ENCODE measurements at places on chromosomes 7 and 10.

DNA sequence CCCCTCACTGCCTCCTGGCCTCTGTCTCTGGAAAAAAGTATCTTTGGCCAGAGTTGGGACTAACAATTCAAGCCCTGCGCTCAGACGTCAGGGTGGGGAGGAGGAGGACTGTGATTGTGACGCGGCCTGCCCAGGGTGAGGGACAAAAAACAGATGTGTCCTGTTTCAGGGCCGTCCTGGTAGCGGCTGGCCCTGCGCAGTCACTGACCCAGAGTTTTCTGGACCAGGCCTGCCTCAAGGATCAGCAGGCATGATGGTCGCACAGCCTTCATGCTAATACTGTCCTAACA is 110.1 kb downstream of the CYTH3 start:
- no peak for DNase-seq

DNA sequence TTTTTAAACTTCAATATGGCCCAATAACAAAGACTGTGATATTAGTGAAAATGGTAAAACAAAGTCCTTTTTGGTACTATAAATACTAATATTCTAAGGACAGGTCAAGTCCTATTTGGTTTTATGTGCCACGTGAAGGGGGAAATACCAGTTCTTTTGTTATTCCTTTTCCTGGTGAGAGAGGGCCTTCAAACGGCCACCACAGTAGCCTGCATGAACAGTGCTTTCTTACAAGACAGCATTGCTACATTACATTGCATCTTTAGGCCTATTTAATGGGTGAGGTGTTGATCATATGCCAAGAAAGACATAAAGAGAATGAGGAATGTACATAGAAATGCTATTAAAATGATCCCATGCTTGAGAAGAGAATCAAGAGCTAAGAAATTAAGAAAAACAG is 214.8 kb downstream of the LRRTM3 start:
- DNase-seq, result no peak

- DNase-seq, result no peak
Observed at GRCh38 chr7:38323156-38323555, 49.7 kb upstream of the TARP start.

DNA sequence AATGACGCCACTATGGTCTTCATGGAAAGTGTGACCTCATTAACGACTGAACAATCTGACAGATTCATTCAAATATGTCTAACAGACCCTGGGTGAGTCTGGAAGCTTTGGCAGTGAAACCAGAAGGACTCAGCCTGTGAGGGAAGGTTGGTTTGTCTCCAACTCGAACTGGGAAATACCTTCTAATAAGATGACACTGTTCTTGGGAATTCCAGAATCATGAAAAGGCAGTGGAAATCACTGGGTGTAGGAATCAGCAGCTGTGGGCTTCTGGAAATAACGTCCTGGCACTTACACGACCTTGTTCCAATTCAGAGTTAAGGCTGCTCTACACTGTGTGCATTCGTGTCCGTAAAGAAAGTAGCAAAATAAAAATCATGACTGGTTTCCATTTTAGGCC is 75.1 kb downstream of the DGKI start:
- DNase-seq, result peak; percentile 38

GRCh38 chr10:72561745-72562166 is 64.1 kb downstream of the MICU1 start:
- no peak for DNase-seq

All from AG04450 (cell line).